HFFc6 (cell line): ENCODE measurements at places on chromosomes 3 and 15.
A peak's percentile ranks its signal among the peaks of the same experiment; 100 is the strongest.

- no peak for DNase-seq
Measured at GRCh38 chr15:62430056-62430455, 265.0 kb upstream of the C2CD4B start.

DNA sequence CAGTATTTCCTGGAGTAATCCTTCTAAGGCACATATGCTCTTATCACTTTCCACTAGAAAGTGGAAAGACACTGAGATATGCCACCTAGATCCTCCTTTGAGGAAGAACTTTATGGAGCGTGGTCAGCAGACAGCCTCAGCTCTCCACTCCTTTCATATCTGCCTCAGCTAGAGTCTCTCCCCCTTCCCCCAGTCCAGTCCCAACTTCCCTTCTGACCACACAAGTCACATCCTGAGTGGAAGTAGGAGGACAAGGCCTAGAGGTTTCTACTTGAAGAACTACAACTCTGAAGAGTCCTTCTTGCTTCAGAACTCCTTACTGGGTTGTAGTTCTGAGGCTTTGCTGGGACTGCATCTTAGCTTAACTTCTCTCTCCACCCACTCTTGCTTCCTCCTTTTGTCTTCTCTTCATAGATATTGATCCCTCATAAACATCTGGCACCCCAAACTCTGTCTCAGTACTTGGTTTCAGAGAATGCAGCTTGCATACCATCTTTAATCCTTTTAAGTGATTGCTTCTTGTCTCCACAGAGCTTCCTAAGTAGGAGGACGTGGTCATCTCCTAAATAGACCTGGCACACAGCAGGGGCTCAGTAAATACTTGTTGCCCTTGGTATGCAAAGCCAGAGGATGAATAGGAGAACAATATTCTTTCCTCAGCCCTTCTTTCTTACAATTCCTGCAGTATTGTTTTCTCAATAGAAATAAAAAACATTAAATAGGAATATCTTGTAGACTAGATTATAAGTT is 109.6 kb downstream of the OXSM start:
- DNase-seq: no peak

GRCh38 chr3:20054549-20054987 is 14.3 kb downstream of the KAT2B start:
- DNase-seq: peak; percentile 82

GRCh38 chr3:177057768-177058167 is 139.5 kb downstream of the TBL1XR1 start:
- DNase-seq: no peak

GRCh38 chr3:36923981-36924743 is 20.7 kb downstream of the TRANK1 start:
- no peak for DNase-seq

GRCh38 chr3:151638555-151639417 is 94.9 kb upstream of the AADACL2 start:
- no peak for DNase-seq

GRCh38 chr15:90419206-90419605 is 31.2 kb downstream of the IQGAP1 start:
- no peak for DNase-seq

DNA sequence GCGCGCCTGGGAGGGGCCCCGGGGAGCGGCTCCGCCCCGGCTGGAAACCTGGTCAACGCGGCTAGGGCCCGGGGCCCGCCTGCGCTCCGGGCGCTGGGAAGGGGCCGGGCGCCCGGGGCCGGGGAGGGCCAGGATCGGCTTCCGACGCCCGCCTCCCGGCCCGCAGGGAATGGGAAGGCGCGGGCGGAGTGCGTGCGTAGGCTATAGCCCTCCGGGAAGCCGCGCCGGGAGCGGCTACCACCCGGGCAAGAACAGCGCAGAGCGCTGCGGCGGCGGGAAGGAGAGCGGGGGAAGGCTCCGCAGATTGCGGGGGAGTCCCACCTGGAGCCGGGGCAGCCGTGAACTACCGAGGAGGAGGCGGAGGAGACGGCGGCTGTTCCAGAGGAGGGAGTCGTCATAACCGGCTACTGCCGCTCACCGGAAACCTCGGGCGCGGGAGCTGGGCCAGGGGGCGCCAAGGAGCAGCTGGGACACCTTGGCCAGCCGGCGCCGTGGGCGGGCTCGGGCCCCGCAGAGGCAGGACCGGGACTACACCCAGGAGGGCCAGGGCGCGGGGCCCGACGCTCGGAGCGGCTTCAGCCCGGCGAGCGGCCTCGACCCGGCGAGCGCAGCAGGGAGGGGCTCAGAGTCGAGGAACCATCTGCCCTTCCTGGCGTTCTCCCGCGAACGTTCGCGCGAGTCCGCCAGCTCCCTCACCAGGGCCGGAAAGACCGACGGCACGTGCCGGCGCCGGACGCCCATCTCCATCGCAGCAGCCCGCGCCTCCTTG is at the start of gene EOGT:
Gene EOGT, minus strand, starts transcription at position 432 of the 769 bp plus-strand sequence. CDS start 3,838 bp downstream, outside the sequence.
- peak; percentile 80 for DNase-seq

- no peak for DNase-seq
Measured at GRCh38 chr3:124413989-124414598, 316.2 kb upstream of the UMPS start.

- no peak for DNase-seq
Measured at GRCh38 chr3:14935592-14936345, 11.6 kb upstream of the NR2C2 start.

DNA sequence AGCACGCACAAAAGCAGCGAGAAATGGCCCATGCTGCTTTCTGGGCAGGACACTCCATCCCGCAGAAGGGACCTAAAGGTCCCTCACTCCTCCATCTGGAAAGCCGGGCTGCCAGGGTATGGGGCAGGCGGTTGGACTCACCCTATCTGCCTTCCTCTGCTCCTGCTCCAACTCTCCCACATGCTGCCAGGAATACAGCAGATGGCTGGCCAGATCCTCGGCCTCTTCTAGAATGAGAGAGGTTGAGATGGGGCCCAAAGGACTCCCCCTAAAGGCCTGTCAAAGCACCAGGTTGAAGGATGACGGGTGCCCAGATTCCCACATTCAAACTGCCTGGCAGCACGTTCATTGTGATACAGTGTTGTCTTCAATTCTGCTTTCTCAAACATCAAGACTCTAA is 85.1 kb upstream of the C2CD4B start:
- no peak for DNase-seq

DNA sequence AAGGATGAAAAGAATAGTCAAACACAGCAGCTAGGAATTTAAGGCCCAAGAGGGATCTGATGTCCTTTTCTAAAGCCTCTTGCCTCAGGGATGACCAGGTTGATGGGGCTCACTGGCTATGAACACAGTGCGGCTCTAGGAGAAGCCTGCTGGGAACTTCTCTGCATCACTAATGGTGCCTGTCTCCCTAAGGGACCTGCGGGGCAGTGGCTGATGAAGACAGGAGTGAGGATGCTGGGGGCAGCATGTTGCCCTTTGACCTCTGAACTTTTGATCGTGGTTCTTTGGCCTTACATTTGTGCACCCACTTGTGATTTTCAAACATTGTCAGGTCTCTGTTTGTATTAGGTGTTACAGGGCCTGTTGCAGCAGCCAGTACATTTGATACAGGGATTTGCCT is 64.9 kb upstream of the KLHL25 start:
- no peak for DNase-seq

- no peak for DNase-seq
Measured at GRCh38 chr15:94237903-94238302, 6.5 kb downstream of the MCTP2 start.

- no peak for DNase-seq
Measured at GRCh38 chr3:150082898-150083654, 112.4 kb upstream of the PFN2 start.

DNA sequence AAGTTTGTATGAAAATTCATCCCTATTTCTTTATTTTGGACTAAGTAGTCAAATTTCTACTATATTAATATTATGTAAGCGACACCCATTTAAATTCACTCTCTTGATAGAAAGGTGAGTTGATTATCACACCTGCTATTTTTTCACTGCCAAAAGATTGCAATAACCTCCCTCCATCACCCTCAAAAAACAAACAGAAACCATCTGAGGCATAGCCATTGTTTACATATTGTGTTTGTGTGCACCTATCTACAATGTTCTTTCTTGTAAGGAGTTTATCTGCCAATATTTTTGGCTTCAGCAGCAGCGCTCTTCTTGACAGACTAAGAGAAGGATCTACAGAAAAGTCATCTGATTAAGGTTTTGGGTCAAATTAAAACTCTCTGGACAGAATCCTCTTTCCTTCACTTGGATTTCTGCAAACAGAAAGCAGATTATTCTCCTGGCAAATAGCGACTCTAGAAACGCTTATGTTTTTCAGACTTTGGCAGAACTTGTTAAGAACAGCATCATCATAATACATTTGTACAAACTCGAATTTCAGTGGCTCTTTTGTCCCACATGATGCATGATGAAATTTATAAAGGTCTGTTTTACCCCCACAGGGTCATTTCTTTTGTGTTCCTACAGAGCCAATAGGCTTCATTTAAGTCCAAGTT is 48.6 kb downstream of the KCNMB2 start:
- DNase-seq: no peak

DNA sequence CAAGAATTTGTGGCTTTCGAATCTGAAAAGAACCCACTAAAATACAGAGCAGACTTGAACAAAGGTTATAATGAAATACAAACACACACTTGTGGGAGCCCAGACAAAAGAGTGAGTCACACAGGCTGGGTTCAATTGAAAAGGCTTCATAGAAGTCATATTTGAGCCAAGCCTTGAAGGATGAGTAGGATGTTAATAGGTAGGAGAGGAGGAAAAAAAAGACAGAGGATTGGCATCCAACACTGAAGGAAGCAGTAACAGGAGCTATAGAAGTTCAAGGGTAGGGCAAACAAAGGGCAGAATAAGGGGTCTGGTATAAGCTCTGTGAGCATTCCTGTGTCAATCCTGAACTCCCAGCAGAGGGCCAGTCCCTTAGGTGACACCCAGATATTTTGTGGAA is 325.4 kb downstream of the FOXP1 start:
- DNase-seq: peak; percentile 52

DNA sequence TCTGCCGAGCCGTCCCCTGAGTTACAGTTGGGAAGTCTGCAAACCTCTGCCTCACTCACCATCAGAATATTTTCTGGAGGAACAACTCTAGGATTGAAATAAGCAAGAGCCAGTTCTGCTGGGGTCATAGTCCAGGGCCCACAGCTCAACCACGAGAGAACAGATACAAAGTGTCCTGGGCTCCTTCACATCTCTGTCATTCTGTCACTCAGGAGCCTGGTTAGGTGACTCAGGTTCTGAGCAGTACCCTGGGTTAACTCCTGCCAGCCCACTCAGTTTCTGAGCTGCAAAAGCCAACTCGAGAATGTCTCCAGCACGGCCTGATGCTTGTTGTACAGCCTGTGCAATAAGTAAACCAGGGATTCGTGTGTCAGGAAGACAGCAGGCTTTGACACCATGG is 155.7 kb downstream of the SLCO3A1 start:
- no peak for DNase-seq

DNA sequence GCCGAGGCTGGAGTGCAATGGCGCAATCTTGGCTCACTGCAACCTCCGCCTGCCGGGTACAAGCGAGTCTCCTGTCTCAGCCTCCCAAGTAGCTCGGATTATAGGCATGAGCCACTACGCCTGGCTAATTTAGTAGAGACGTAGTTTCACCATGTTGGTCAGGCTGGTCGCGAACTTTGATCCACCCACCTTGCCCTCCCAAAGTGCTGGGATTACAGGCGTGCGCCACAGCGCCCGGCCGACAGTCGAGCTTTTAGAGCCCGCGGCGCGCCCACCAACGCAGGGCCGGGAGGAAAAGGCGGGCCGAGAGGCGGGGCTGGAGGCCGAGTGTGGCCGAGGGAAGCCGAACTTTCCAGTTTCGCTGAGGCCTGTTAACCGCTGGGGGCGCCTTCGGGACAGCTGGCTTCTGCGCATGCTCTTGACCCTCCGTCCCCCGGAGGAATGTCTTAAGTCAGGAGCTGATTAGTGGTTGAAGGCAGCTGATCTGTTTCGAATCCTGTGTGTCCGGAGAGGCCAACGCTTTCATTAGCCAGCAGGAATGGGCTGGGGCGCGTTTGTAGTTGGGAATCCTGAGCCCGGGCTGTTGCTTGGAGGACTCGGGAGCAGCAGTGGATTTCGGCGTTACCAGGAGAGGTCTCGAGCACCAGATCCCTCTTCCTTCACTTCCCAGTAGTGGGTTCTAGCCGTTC is 10.0 kb downstream of the RPLP1 start:
- peak; percentile 97 for DNase-seq

- peak; percentile 60 for DNase-seq
Measured at GRCh38 chr3:43870120-43870519, 179.4 kb downstream of the ABHD5 start.

- peak; percentile 1 for DNase-seq
Measured at GRCh38 chr3:28972921-28973320, 307.9 kb upstream of the RBMS3 start.

DNA sequence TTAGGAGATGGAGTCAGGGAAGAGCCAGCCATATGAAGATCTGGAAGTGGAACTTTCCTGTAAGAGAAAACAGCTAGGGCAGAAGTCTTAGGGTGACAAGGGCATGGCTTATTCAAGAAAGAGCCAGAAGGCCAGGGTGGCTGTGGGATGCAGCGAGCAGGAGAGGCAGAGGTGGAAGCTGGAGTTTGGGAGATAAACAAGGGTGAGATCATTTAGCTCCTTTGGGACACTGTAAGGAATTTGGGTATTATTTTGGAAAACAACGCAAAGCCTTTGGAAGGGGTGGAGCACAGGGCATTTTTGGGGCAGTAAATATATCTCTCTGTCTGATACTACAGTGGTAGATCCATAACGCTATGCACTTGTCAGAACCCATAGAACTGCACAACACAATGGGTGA is 5.0 kb upstream of the IL16 start:
- no peak for DNase-seq

GRCh38 chr3:66435989-66436388 is 64.8 kb downstream of the LRIG1 start:
- DNase-seq: no peak

DNA sequence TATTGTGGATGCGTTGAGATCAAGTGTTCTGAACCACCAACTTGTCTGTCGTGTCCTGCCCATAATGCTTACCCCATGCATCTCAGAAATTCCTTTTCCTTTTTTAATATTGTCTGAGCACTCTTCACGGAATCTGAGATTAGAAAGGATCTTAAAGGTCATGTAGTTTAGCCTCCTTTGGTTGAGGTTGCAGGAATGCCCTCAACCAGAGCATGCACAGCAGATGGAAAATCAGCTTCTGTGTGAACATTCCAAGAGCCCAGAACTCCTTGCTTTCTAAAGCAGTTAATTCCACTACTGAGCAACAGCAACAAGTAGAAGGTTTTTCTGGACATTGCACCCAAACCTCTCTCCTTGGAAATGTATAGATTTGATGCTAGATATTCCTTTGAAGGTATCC is 153.7 kb downstream of the TPRG1 start:
- no peak for DNase-seq

DNA sequence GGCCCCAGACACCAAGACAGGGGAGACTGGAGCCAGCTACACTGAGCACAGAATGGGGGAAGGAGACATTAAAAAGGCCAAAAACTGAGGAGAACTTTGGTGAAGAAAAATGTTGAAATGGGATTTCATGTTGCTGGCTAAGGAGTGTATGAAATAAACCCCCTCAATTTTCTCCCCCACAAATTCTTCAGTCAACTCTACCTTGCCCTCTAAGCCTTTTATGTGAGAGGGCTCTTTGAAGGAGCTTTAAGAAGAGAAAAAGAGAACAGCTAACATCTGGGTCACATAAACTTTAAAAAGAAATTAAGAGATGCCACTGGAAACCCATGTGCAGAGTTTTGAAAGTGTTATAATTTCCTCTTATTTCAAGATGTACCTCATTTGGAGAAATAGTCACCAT is 88.6 kb downstream of the ATP8B4 start:
- no peak for DNase-seq

GRCh38 chr15:101494251-101494796 is 4.8 kb upstream of the PCSK6 start:
- no peak for DNase-seq

GRCh38 chr3:118772547-118773011 is 262.1 kb downstream of the IGSF11 start:
- DNase-seq: no peak
